ENCODE measurements at places on chromosomes 2 and 18. TPM values are rescaled to one million over a fixed set of nuclear protein-coding genes. Genes with fewer than 3 reads are reported as not detected.

- DNase-seq, result no peak
Observed at GRCh38 chr18:9824952-9825371, 60.8 kb upstream of the TXNDC2 start.

Gene FAM161A
- total RNA-seq, result 2.5 TPM

DNA sequence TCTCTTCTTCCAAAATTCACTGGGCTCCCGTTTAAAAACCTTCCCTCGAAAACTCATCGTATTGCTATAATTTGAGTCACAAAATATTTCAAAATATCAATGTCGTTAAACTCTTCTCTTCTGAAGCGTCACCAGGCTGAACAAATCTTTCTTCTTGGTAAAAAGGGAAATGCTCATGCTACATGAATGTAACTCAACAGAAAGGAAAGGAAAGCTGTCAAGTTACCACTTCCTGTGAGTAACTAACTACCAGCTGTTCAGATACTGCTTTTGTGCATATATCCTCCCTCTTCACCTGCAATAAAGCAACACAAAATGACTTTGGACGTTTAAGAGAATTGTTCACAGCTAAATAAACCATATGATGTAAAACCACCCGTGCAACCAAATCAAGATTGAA is 95.4 kb downstream of the DOCK10 start:
- DNase-seq, result no peak

Gene TWSG1
- total RNA-seq, result 4.8 TPM

DNA sequence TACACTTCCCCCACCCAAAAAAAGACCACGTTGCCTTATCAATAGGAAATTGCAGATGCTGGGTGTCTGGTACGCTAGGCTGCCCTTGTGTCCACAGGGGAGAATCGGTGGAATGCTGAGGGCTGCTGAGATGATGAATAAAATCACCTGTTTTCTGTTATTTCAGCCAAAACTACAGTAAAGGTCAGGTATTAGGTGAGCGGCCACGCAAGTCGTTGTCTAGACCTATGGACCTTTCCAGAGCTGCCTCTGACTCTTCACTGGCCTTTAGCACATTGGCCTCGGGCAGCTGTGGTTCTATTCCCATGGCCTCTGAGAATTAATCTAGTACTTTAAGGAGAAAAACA is 89.6 kb downstream of the MTCL1 start:
- no peak for DNase-seq

Gene GEN1
- total RNA-seq, result 141 TPM

DNA sequence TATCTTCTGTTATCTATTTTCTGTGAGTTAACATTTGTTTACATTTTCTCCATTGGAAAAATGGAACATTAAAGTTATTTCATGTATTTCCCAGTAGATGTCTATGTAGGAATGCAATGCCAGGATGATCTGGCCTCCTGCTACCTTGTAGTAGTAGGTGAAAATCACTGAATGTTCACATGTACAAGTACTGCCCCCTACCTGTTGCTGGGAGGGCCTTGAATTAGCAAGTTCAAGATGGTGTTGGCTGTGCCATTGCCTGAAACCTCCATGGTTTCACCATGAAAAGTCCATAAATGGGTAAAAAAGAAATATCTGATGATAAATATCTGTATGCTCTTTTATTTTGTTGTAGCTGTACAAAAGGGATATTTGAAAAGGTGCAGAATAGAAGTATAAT is 30.7 kb downstream of the XRCC5 start:
- DNase-seq, result no peak

Gene SUPT7L
- 28.1 TPM for total RNA-seq

GRCh38 chr18:11372163-11372562 is 222.8 kb upstream of the PIEZO2 start:
- DNase-seq, result no peak

- DNase-seq, result no peak
Observed at GRCh38 chr2:15407666-15408065, 153.5 kb downstream of the NBAS start.

Gene UGT1A8
- total RNA-seq, result not detected

GRCh38 chr2:118449401-118449800 is 361.1 kb downstream of the INSIG2 start:
- DNase-seq, result no peak

DNA sequence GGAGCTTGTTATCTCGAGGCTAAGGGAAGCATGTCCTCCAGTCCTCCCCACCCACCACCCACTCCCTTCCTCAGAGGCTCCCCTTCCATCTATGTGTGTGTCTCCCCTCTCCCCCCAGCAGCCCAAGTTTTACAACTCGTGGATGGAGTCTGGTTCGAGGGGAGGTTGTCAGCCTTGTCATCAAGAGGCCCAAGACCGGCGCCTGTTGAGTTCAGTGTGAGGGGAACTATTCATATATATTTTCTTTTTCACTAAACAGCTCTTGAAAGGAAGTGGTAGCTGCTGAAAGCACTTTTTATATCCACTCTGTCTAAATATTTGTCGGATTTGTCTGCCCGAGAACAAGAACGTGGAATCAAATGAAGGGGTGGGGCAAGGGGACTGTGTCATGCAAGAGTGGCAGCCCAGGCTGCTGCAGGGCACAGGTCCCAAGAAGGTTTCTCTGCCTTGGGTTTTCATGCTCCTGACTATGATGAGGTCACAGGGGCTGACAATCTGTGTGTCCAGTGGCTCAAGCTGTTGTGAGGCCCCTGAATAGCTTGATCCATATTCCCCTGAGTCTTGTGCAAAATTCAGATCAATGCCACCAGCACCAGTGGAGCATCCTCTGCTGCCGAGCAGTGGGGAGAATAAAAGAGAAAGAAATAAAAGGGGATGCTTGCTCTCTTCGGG is 35.0 kb downstream of the NRP2 start:
- no peak for DNase-seq

DNA sequence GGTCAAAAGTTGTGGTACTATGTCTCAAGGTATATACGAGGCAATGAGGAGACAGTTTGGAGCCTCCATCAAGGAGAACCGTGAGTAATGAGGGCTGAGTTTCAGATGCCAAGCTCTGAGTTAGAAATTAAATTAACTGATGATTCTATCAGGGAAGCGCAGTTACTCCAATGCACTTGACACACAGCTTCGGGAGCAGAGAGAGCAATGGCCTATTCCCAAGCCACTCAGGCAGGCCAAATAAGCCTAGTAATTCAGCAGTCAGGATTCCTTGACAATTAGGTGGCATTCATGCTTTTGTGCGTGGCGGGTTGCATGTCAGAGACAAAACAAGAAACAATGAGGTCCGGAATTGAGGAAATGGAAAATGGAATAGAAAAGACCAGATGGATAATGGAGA is 123.2 kb downstream of the MMADHC start:
- DNase-seq, result no peak

GRCh38 chr2:201644001-201644400 is 698 bp upstream of the TMEM237 start:
- DNase-seq, result no peak

GRCh38 chr2:71277147-71277475 is 50.2 kb upstream of the PAIP2B start:
- no peak for DNase-seq

Gene TMEM178A
- not detected for total RNA-seq
